ENCODE measurements at places on chromosomes 4 and X. TPM values are rescaled to one million over a fixed set of nuclear protein-coding genes. Genes with fewer than 3 reads are reported as not detected.
A peak's percentile ranks its signal among the peaks of the same experiment; 100 is the strongest.

DNA sequence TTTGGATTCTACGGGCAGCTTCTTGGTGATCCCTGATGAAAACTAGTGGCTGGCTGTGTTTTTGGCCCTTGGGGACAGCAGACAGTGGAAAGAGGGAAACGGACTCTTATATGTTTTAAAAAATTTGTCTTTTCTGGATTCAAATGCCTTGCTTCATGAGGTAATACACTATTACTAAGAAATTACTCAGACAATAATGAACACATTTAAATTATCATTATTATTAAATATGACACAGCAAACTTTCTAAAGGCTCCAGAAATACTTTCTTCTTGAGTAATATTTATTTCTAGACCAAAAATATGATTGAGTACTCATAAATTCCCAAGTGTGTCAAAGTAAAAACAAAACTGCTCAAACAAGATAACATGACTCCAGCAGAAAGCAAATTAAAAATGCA lies 520.7 kb upstream of the AADAT start:
- no peaks in the 10 kb centered on the region for H3K4me1 ChIP-seq
- H3K4me3 ChIP-seq, result no peak overlapping the region
- no peaks in the 10 kb centered on the region for H3K36me3 ChIP-seq
- DNase-seq, result no peak

The CXorf66 gene
- not detected for total RNA-seq

DNA sequence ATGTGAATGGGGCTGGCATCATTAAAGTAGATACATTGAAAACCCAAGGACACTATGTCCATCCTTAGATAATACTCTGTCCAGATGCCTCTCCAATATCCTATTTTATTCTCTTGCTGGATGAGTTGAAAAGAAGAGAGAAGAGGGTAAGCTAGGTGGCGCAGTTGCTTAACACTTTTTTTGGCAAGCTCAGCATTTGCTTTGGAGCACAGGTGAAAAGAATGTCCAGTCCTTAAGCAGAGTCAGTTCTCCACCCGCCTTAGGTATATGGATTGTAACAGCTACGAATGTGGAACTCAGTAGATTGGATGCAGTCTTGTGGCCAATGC lies 208.4 kb downstream of the NWD2 start:
- no peaks in the 10 kb centered on the region for H3K4me1 ChIP-seq
- no peak overlapping the region for H3K4me3 ChIP-seq
- peak; percentile 77 for DNase-seq
- H3K27me3 ChIP-seq, result no peaks in the 10 kb centered on the region
- no peaks in the 10 kb centered on the region for H3K36me3 ChIP-seq

The STATH gene
- not detected for total RNA-seq

DNA sequence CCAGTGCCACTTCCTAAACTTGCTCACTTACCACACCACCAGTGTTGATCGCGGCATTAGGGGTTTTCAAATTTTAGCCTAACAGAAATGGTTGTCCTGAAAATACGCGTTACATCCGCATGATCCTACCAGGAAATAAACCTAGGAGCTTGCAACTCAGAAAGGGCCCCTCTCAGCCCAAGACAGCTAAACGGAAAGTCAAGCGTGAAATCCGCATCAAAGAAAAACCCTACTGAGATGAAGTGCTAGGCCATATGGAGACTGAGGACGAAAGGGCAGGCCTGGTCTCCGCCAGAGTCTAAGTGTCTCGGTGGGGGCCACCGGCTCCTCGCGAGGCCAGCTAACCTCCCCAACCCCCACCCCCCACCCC lies 626 bp downstream of the YTHDC1 start:
- peak overlapping the region; percentile 83 for H3K4me3 ChIP-seq
- H3K36me3 ChIP-seq, result peaks cover 10% of the 10 kb centered on the region
- peak overlapping the region; percentile 63 for H3K27ac ChIP-seq
- H3K4me1 ChIP-seq, result peaks cover 41% of the 10 kb centered on the region
- H3K27me3 ChIP-seq, result no peaks in the 10 kb centered on the region

The STBD1 gene
- not detected for total RNA-seq

GRCh38 chrX:149074398-149074797 lies 430.7 kb downstream of the IDS start:
- no peaks in the 10 kb centered on the region for H3K36me3 ChIP-seq
- no peaks in the 10 kb centered on the region for H3K4me1 ChIP-seq
- no peak overlapping the region for H3K4me3 ChIP-seq
- H3K27me3 ChIP-seq, result no peaks in the 10 kb centered on the region

The PGK1 gene
- 337 TPM for total RNA-seq

GRCh38 chrX:30488092-30488491 lies 89.5 kb downstream of the TASL start:
- no peaks in the 10 kb centered on the region for H3K27me3 ChIP-seq
- H3K4me3 ChIP-seq, result no peak overlapping the region
- H3K4me1 ChIP-seq, result no peaks in the 10 kb centered on the region
- DNase-seq, result peak; percentile 52
- no peaks in the 10 kb centered on the region for H3K36me3 ChIP-seq
- H3K27ac ChIP-seq, result no peak overlapping the region

DNA sequence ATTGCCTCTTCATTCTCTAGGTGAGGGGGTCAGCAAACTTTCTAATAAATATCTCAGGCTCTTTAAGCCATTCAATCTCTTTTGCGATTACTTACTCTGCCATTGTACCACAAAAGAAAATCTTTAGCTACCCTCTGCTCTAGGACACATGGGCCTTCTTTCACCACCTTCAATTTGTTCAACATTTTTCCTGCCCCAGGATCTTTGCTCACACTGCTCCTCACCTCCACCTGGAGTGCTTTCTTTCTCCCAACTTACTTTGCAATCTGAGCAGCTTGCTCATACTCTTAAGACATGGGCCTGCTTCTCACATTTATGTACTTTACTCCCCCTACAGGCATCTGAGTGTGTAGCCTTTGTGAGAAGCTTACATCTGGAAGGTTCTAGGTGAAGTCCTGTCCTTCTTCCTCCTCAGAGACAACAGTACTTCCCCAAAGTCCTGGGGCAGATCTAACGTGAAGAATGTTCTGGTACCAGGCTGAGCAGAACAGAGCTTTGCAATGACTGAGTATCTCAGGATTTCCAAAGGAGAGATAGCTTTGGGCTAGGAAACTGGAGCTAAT lies 55.0 kb upstream of the PRDM5 start:
- H3K27me3 ChIP-seq, result no peaks in the 10 kb centered on the region
- no peaks in the 10 kb centered on the region for H3K4me1 ChIP-seq
- no peaks in the 10 kb centered on the region for H3K36me3 ChIP-seq
- no peak overlapping the region for H3K27ac ChIP-seq

DNA sequence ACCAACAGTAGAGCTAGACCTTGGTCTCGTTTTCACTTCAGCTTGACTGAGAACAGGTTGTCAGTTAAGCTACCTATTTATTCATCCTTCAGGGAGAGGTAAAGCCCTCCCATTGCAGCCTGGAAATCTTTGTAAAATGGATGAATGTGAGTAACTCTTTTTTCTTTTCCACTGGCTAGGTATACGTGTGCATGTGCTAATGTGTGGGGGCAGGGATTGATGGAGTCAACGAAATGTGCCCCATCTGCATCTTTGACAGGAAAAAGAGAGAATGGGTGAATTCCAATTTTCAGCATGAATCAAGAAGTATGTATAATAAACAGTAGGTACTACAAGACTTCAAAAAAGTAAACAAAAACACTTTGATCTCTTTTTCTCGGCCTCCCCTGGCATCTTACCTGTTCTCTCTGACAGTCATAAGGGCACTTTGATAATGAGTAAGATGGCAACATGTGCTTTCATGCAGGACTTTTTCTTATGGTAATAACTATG lies at the start of gene IL21:
Gene IL21, minus strand, starts transcription at position 51 of the 492 bp plus-strand sequence. CDS start 55 bp downstream, outside the sequence.
- no peaks in the 10 kb centered on the region for H3K36me3 ChIP-seq
- H3K4me1 ChIP-seq, result no peaks in the 10 kb centered on the region
- DNase-seq, result no peak
- no peaks in the 10 kb centered on the region for H3K27me3 ChIP-seq
- no peak within 1 kb of the TSS for H3K4me3 ChIP-seq

DNA sequence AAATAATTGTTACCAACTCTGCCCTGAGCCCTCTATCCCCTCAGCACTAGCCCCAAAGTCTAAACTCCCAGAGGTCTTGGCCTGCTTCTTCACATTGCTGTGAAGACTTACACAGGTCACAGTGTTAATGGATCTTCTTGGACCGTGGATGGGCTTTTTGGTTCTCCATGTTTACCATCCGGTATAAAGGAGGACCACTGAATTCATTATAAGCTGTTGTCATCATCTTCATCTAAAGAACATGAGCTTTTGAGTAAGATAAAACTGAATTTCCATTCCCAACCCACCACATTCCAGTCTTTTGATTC lies 8.5 kb downstream of the NUDT11 start:
- DNase-seq, result no peak
- H3K27ac ChIP-seq, result no peak overlapping the region
- no peaks in the 10 kb centered on the region for H3K4me1 ChIP-seq
- H3K27me3 ChIP-seq, result no peaks in the 10 kb centered on the region
- no peaks in the 10 kb centered on the region for H3K36me3 ChIP-seq
- no peak overlapping the region for H3K4me3 ChIP-seq

DNA sequence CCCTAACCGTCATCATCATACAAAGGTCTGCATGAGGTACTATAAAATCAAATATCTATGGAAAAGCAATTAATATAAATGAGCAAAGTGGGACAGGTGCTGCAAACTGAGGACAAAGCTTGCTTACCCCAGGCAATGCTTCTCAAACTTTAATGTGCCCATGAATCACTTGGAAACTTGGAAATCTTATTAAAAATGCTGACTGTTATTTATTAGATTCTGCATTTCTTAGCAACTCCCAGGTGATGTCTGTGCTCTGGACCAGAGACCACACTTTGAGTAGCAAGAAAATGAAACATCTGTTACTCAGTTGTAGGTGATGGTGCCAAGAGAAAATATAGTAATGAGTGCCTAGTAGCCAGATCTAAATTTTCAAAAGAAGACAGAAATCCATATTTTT lies 890.4 kb upstream of the FTHL17 start:
- no peaks in the 10 kb centered on the region for H3K36me3 ChIP-seq
- no peak overlapping the region for H3K4me3 ChIP-seq
- no peaks in the 10 kb centered on the region for H3K27me3 ChIP-seq
- no peak for DNase-seq
- H3K4me1 ChIP-seq, result no peaks in the 10 kb centered on the region

GRCh38 chrX:53290441-53291041 lies 9.2 kb upstream of the IQSEC2 start:
- H3K27ac ChIP-seq, result no peak overlapping the region
- no peak overlapping the region for H3K4me3 ChIP-seq
- H3K36me3 ChIP-seq, result no peaks in the 10 kb centered on the region
- H3K27me3 ChIP-seq, result no peaks in the 10 kb centered on the region

DNA sequence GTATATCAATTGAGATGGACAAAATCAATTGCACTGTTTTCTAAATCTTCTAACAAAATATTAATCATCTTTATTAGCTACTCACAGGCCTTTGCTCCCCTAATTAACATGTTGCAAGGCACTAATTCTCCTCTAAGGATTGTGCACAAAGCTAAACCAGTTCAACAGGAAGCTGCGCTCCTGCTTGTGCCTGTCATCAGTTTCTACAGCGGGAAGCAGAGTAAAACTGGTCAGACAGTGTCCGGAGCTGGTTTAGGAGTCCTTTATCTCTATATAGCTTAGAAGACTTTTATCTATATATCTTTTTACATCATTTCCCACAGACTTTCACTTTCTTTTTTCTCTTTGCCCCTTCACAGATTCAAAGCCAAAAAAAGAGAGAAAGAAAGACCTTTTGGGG lies 79.1 kb downstream of the ELOVL6 start:
- no peaks in the 10 kb centered on the region for H3K4me1 ChIP-seq
- no peak for DNase-seq
- H3K36me3 ChIP-seq, result peaks cover 24% of the 10 kb centered on the region
- H3K27me3 ChIP-seq, result no peaks in the 10 kb centered on the region
- no peak overlapping the region for H3K4me3 ChIP-seq
- no peak overlapping the region for H3K27ac ChIP-seq

The TMPRSS11B gene
- not detected for total RNA-seq
